ENCODE measurements at places on chromosomes 2 and 18.

DNA sequence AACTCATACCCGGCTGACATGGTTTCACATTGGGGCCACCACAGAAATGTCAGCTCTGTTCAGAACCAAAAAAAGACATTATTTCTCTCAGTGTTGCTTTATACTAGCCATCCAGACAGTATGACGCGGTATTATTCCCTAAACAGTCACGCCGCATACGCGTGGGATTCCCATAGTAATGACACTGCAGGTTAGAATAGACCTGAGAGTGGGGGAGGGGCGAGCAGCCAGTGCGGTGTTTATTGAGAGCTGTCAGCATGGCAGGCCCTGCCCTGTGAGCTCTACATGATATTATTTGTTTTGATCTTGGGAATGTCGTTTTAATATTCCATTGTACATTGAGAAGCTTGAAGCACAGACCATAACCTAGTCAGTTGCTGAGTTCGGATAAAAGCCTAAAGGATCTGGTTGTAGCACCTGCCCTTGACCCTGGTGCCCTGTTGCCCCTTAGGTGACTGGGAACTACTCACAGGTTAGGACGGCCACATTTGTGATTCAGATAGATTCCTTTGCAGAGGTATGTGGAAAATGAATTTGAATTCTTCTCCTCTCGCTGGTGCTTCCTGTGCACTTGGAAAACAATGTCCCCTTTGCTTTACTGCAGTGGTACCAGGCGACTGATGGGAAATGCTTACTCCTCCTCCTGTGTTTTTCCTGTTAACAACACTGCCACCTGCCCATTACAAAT, 150.1 kb downstream of the ARHGAP28 start:
- DNase-seq = no peak

DNA sequence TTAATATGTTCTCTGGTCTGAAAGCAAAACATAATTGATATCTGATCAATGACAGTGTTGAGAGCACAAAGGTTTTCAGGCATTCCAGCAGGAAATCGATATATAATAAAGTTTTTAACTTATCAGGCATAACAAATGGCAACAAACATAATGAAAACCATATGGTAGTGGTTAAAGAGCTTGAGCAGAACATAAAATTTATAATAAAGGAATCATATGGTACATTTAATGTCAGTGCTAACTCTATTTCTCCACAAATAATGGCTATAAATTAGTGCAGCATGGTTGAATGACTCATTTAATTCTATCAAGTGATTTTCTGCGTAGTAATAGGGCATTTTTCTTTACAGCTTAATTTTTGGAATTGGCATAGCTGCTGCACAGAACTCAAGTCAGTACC, 306.2 kb downstream of the FSIP2 start:
- peak; percentile 23 for DNase-seq

DNA sequence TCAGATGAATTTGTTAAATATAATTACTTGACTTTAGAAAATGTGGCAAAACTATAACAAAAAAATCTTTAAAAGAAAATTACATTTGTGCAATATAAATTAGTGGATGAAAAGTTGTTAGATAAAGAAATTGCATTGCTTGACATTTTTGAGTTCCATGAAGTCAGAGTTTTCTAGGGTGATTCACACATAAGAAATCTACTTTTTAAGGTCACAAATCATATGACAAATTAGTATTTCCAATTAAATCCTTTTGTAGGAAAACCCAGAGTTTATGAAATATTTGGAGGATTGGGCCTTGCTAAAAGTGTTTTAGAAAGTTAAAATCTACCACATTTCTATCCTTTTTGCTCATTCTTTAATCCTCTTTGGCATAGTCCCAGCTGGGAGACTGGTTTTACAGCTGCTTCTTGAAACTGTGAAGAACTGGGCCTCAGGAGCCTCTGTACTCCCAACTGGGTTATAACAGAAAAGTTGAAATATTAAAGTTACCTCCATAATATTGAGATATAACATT, 289.2 kb downstream of the LRRTM4 start:
- DNase-seq = peak; percentile 0

GRCh38 chr2:240520130-240520973, 37.4 kb downstream of the ANKMY1 start:
- no peak for DNase-seq

DNA sequence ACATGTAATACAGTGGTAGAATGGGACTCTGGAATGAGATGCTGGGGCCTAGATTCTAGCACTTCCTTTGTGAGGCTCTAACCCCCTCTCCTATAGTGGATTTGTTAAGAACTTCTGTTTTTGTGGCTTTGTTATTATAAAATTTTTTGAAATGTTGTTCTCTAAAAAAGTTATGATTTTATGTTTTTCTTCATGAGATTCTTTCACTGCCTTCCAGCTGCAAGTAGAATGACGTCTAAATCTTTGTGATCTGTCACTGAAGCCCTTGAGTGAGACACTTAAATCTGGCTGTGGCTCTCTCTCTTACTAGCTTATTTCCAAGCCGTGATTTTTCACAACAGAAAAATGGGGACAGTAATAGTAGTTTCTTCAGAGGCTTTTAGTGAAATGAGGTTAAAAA, 1.6 kb downstream of the CASP8 start:
- DNase-seq = peak; percentile 13
